ENCODE measurements at places on chromosomes 16 and 17.

GRCh38 chr17:61704935-61705449 is 114.0 kb upstream of the NACA2 start:
- no peaks in the 10 kb centered on the region for H3K4me1 ChIP-seq
- no peak overlapping the region for H3K27ac ChIP-seq
- no peak for DNase-seq
- no peaks in the 10 kb centered on the region for H3K27me3 ChIP-seq
- peaks cover 35% of the 10 kb centered on the region for H3K36me3 ChIP-seq

- no peaks in the 10 kb centered on the region for H3K27me3 ChIP-seq
- H3K4me1 ChIP-seq = no peaks in the 10 kb centered on the region
- H3K4me3 ChIP-seq = peak overlapping the region; percentile 50
These were observed 23.6 kb downstream of the INTS2 start for GRCh38 chr17:61904094-61904710.

- no peak overlapping the region for H3K4me3 ChIP-seq
- H3K36me3 ChIP-seq = no peaks in the 10 kb centered on the region
- H3K27ac ChIP-seq = no peak overlapping the region
- H3K27me3 ChIP-seq = no peaks in the 10 kb centered on the region
These were observed 306.9 kb upstream of the RBFOX1 start for GRCh38 chr16:7025616-7026190.

GRCh38 chr17:37083456-37083855 is 134.7 kb downstream of the AATF start:
- H3K36me3 ChIP-seq = peaks cover 5% of the 10 kb centered on the region
- peaks cover 3% of the 10 kb centered on the region for H3K27me3 ChIP-seq
- DNase-seq = no peak
- peaks cover 17% of the 10 kb centered on the region for H3K4me1 ChIP-seq
- H3K4me3 ChIP-seq = no peak overlapping the region
- no peak overlapping the region for H3K27ac ChIP-seq

GRCh38 chr16:90078579-90078895 is 1.4 kb upstream of the PRDM7 start:
- H3K4me3 ChIP-seq = no peak overlapping the region
- H3K27ac ChIP-seq = no peak overlapping the region
- peaks cover 18% of the 10 kb centered on the region for H3K27me3 ChIP-seq
- H3K4me1 ChIP-seq = peaks cover 26% of the 10 kb centered on the region
- no peaks in the 10 kb centered on the region for H3K36me3 ChIP-seq

DNA sequence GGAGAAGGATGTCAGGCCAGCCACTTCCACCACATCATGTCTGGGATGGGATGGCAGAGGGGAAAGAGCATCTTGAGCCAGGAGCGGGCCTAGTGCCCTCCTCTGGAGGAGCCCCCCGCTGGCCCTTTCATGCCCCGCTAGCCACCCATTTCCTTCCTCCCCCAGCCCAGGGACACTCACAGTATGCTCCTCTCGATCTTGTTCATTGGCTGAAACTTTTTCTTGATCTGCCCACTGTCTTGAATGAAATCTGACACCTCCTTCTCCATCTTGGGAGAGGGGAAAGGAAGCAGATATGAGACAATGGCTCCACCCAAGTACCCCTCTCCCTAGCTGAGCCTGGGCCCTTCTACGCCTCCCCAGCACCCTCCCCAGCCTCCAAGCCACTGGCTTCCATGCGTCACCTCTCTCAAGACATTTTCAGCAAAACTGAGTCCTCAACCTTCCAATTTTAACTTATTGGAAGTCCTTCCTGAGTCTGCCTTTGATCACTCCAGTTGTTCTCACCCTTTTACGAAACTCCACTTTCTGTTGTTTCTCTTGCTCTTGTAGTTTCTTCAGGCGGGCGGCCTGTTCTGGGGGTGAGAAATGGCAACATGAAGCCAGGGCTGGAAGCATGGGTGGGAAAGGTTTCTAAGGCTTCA is 7.2 kb downstream of the SPAG7 start:
- H3K4me3 ChIP-seq = no peak overlapping the region
- H3K36me3 ChIP-seq = peaks cover 13% of the 10 kb centered on the region
- no peak for DNase-seq
- H3K27ac ChIP-seq = no peak overlapping the region

DNA sequence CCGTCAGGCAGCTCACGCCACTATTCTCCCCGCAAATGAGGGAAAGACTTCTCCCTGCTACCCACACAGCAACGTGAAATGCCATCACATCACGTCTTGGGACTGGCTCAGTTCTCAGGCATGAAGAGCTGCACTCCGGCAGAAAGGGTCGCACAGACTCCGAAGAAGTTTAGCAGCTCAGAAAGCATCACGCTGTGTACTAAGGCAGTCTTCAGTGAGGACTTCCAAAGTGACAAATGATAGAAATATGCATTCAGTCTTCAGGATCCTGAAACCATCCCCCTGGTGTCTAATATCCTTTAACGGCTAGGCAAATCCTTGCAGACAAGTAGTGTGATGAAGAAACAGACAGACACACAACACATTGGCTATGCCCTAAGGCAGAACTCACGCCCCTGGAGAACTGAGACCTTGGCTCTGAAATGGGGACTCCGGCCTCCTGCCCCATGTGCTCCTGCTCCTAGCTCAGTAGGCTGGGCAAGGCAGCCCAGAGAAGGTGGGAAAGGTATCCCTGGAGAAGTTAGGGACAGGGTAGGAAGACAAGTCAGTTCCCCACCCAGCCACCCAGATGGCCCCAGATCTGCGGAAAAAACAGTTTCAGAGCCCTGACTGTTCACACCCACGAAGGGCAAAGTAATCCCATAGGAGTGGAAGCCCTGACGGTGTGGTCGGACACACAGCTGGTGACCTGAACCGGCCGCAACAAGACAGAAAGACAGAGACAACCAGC is 1.6 kb downstream of the XYLT1 start:
- peak overlapping the region; percentile 82 for H3K27ac ChIP-seq
- H3K36me3 ChIP-seq = peaks cover 44% of the 10 kb centered on the region
- peaks cover 52% of the 10 kb centered on the region for H3K4me1 ChIP-seq
- H3K4me3 ChIP-seq = peak overlapping the region; percentile 95

DNA sequence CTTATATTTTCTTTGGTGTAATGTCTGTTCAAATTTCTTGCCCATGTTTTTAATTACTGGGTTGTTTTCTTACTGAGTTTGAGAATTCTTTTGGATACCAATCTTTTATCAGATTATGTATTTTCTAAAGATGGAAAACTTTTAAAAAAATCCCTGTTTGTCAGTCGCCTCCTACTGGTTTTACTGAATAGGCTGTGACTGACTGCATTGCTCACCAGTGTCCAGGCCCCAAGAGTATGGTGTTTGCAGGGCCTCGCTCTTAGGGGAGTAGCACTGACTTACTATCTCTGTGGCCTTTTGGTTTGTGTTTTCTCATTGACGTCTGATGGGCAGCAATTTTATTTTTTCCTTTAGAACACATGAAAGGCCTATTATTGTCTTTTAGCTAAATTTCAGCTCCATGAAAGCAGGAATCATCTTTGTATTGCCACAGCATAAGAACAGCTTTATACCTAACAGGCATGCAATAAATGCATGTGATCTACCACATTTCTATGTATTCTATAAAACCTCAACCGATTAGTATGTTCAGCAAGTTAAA is 188.4 kb downstream of the AATF start:
- H3K36me3 ChIP-seq = peaks cover 4% of the 10 kb centered on the region
- no peak for DNase-seq
- peaks cover 3% of the 10 kb centered on the region for H3K4me1 ChIP-seq
- no peak overlapping the region for H3K4me3 ChIP-seq

DNA sequence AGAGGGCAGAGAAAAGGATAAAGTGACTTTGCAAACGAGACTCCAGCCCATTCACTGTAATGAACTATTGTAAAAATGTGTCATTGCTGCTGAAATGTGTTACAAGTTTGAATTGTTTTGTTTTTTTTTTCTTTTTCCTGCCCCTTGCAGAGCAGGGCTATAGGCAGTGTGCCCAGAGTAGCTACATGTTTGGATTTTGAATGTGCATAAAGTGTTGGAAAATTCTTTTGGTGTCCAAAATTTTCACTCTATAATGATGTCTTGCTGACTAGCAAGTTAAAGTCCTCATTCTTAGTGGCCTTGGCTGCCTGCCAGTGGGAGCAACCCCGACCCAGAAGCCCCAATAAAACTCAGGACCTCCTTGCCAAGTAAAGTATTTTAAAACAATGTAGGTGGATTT is 66.5 kb downstream of the IGF2BP1 start:
- no peaks in the 10 kb centered on the region for H3K4me1 ChIP-seq
- H3K27me3 ChIP-seq = peaks cover 6% of the 10 kb centered on the region
- no peak overlapping the region for H3K4me3 ChIP-seq

GRCh38 chr17:65797809-65798208 is 236.4 kb upstream of the AXIN2 start:
- no peak overlapping the region for H3K4me3 ChIP-seq
- DNase-seq = no peak
- no peak overlapping the region for H3K27ac ChIP-seq
- peaks cover 6% of the 10 kb centered on the region for H3K36me3 ChIP-seq
- H3K27me3 ChIP-seq = no peaks in the 10 kb centered on the region
- peaks cover 18% of the 10 kb centered on the region for H3K4me1 ChIP-seq

GRCh38 chr16:86241681-86242080 is 268.6 kb upstream of the FOXF1 start:
- no peaks in the 10 kb centered on the region for H3K36me3 ChIP-seq
- H3K27ac ChIP-seq = no peak overlapping the region
- H3K27me3 ChIP-seq = peaks cover 21% of the 10 kb centered on the region
- H3K4me1 ChIP-seq = no peaks in the 10 kb centered on the region
- DNase-seq = no peak

GRCh38 chr16:8915722-8916301 is 33.7 kb downstream of the LITAFD start:
- H3K4me3 ChIP-seq = no peak overlapping the region
- H3K27me3 ChIP-seq = no peaks in the 10 kb centered on the region
- DNase-seq = no peak
- H3K36me3 ChIP-seq = peaks cover 77% of the 10 kb centered on the region
- H3K27ac ChIP-seq = peak overlapping the region; percentile 5

DNA sequence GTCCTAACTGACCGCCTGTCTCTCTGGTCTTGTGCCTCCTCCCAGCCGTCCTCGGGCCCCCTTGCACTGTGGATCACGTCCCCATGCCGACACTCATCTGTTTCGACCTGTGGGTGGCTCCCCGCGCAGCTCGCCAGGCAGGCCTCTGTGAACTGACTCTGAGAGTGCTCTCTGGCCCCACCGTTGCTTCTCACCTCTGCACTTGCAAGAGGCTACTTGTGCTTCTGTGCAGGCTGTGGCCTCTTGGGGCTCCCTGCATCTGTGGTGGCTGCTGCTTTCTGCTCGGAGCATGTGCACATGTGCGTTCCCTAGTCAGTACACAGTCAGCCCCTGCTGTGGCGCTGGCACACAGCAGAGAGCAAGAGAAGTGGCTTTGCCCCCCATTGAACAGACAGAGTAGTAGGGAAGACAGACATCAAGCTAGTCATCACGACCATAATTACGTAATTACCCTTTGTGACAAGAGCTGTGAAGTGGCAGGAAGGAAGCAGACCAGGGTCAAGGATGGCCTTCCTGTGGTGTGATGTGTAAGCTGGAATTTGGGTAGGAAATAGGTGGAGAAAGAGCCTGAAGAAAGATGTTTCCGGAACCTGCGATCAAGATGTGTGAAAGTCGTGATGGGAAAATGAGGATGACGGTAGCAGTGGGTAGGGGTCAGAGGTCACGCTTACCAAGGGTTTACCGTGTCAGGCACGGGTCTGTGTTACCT is 256.0 kb upstream of the CACNG5 start:
- no peaks in the 10 kb centered on the region for H3K27me3 ChIP-seq
- peaks cover 28% of the 10 kb centered on the region for H3K36me3 ChIP-seq
- peaks cover 6% of the 10 kb centered on the region for H3K4me1 ChIP-seq
- H3K4me3 ChIP-seq = no peak overlapping the region
- no peak for DNase-seq

GRCh38 chr17:17372856-17373520 is 69.8 kb downstream of the NT5M start:
- H3K4me3 ChIP-seq = no peak overlapping the region
- H3K4me1 ChIP-seq = no peaks in the 10 kb centered on the region
- no peak overlapping the region for H3K27ac ChIP-seq
- H3K36me3 ChIP-seq = no peaks in the 10 kb centered on the region
- peaks cover 6% of the 10 kb centered on the region for H3K27me3 ChIP-seq

DNA sequence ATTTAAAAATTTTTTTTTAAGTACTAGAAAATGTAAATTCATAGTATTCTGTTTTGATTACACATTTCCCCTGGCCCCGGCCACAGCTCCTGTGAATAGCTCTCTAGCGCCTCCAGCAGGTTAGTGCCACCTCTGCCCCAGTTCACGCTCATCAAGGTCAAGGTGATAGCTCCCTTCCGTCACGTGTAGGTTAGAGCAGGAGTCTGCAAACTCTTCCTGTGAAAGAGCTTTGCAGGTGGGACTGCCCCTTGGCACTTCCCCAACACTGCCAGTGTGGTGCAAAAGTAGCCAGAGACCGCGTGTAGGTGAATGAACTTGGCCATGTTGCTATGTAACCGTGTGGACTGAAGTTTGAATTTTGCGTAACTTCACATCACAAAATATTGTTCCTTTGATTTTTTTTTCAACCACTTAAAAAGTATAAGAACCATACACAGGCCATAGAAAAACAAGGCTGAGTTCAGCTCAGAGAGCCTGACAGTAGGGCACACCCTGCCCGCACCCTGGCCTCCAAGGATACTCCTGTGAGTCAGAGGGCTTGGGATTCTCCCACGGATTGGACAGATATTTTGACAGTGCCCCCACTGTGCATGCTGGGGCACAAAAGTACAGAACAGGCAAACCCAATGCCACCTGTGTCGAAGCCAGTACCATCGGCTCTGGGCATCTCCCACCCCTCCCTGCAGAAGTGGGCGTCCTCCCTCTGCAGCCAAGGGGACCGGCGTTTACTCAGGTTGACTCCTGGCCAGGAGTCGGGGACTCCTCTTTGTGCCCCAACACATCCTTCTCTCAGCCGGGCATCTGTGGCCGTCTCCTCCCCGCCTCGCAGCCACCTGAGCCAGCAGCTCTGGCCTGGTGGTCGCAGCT is 92.0 kb upstream of the CHMP6 start:
- peaks cover 42% of the 10 kb centered on the region for H3K4me1 ChIP-seq
- no peak overlapping the region for H3K4me3 ChIP-seq
- peak; percentile 71 for DNase-seq
- H3K27me3 ChIP-seq = no peaks in the 10 kb centered on the region
- H3K27ac ChIP-seq = peak overlapping the region; percentile 63

DNA sequence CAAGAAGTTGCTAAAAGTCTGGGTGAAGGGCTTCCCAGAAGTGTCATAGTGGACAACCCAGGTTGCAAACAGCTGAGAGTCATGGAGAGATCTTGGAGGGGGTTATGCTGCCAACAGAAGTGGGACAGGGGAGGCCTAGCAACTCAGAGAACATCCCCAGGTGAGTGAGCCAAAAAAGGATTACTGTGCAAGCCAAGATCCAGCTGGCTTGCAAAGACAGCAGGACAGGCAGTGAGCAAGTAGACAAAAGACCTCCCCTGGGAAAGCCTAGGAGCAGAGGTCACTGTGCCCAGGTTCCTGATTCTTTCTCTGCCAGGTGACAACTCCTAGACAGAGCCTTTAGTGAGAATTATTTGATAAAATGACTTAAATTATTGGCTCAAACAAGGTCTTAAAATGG is 9.5 kb upstream of the LONP2 start:
- H3K36me3 ChIP-seq = no peaks in the 10 kb centered on the region
- H3K27ac ChIP-seq = no peak overlapping the region
- peaks cover 4% of the 10 kb centered on the region for H3K27me3 ChIP-seq
- DNase-seq = no peak
- peaks cover 11% of the 10 kb centered on the region for H3K4me1 ChIP-seq
- no peak overlapping the region for H3K4me3 ChIP-seq

All from T-helper 2 cell treated with Interferon-gamma antibody and Interleukin-4, amounts not matched to agents 5 μg/mL and 100 μg/mL, for 36 hours (primary cell).